Activated T-helper 1 cell treated with anti-CD3 and anti-CD28 coated beads, Interleukin-2, amount 50 U/mL, for 16 hours (primary cell): ENCODE measurements at places on chromosomes 1 and 21.

GRCh38 chr1:76625886-76626678, 241.2 kb upstream of the ST6GALNAC5 start:
- no peak for DNase-seq

DNA sequence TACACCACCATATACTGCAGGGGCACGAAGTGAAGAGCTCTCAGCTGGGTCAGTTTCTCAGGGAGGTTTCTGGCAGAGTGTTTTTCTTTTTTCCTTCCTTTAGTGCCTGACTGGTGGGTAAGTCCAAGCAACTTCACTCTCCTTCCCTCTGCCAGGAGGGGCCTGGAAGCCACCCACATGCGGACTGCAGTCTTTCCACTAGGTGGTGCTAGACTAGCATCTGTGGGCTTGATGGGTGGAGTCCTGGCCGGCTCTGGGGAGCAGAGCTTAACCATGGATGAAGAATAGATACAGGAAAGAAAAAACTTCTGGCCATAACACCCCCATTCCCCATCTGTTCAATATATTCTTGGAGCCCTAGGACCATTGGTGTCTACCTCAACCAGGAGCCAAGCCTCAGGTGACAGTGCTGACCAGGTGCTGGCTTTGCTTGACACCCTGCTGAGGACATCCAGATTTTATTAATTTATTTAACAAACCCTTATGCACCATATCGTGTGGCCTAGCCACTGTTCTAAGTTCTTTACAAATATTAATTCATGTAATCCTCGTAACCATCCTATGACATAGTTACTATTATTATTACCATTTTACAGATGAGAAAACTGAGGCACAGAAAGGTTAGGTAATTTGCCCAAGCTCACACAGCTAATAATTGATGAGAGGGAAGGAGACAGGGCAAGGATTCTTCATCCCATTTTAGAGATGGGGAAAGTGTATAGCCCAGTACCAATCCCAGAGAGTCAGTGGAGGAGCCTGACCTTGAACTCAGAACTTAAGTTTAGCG, 126.7 kb upstream of the CSF3R start:
- no peak for DNase-seq

DNA sequence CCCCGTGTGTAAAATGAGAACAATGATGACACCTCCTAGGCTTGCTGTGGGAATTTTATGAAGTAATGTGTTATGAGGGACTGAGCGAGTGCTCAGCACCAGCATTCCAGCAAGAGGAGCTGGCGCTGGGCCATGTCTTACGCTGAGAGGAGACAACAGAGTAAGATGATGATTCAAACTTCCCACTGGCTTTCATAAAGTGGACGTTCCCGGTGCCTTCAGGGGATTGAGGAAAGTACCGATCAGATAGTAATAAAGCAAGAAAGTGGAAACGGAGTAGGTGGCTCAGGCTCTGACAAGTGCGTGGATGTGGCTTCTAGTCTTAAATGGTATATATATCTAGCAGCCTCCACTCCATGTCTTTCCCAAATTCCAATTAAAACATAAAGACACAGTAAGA, 23.8 kb downstream of the EPHA10 start:
- DNase-seq, result no peak

DNA sequence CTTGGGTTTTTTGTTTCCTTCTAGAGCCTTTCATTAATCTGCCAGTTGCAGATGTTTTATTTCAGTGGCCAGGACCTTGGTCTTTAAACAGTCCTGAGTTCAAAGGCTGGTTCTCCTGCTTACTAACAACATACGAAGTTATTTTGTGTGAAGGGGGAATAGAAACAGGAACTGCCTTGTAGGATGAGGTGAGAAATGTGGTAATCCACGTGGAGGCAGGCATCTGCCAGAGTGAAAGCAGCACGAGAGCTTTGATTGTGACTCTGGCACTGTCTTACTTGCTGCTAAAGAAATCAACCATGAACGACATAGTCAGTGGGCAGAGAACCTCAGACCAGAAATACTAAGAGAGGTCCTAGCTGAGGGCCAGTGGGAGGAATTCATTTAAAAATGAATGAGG, 30.4 kb downstream of the TMEM63A start:
- DNase-seq, result no peak

DNA sequence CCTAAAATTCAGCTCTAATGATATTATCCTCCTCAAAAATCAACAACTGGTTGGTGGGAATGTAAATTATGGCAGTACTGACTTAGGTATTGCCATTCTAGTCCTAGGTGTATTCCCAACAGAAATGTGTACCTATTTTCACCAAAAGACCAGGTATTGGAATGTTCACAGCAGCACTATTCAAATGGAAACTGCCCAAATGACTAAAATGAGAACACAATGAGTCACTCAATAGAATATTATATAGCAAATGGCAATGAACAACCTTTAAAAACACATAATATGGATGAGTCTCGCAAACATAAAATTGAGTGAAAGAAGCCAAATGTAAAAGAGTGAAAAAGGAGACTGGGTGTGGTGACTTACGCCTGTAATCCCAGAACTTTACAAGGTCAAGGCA, 44.9 kb downstream of the GADD45A start:
- no peak for DNase-seq

GRCh38 chr1:172938681-172939080, 112.1 kb downstream of the TNFSF18 start:
- no peak for DNase-seq

- DNase-seq, result no peak
These were observed 72.0 kb downstream of the SYT6 start for GRCh38 chr1:114081437-114082303.

DNA sequence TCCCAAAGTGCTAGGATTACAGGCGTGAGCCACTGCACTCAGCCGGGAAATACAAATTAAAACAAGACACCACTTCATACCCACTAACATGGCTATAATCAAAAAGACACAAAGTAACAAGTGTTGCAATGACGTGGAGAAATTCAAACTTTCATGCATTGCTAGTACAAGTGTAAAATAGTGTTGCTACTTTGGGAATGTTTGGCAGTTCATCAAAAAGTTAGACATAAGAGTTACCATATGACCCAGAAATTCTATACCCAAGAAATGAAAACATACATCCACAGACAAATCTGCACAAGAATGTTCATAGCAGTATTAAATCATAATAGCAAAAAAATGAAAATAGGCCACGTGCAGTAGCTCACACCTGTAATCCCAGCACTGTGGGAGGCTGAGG, 16.4 kb downstream of the FOXJ3 start:
- no peak for DNase-seq

GRCh38 chr21:44582055-44582454, 1.7 kb upstream of the KRTAP10-5 start:
- no peak for DNase-seq

DNA sequence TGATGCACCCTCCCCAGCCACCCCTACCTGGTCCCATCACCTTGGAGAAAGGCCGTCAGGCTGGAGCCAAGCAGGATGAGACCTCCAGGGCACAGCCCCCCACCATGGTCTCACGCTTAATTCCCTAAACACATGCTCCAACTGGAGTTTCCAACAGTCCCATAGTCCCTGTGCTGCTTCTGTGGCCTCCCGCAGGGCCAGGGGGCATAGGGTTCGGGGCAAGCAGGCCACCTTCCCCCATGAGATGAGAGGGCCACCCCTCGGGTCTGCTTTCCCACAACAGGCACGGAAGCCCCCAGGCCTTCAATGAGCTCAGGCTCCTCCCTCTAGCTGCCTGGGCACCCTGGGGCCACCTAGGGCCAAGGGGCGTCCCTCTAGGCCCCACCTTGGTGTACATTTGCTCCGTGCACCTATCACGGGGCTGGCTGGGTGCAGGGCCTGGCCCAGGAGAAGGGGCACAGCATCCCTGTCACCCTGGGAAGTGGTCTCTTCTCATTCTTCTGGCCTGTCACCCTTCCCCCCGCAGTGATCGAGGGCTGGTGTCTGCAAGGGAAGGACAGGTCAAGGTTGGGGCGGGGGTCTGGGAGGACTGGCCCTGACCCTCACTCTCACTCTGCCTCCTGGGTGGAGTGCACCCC, 42.4 kb downstream of the TRIM11 start:
- no peak for DNase-seq

GRCh38 chr1:215617979-215618378, 50.9 kb downstream of the KCTD3 start:
- DNase-seq, result no peak

GRCh38 chr1:210332719-210333398, 4.2 kb downstream of the HHAT start:
- DNase-seq, result peak; percentile 14

GRCh38 chr1:153848805-153849204, 73.6 kb downstream of the SLC27A3 start:
- no peak for DNase-seq

DNA sequence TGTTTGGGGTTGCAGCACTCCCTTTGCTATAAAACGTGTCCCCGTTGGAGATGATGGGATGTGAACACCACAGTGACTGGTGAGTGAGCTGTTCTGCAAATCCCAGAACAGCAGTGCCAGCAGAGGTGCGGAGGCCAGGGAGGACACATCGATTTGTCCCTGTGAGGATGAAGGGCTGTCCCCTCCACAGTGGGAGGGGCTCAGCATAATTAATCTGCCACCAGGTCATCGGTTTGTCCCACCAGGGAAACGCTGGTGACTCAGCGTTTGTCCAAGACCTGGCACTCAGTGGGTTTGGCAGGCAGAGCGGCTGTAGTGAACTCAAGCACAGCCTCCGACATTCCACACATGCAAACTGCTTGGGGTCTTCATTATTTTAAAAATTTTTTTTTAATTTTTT, 22.8 kb upstream of the PDE9A start:
- no peak for DNase-seq

DNA sequence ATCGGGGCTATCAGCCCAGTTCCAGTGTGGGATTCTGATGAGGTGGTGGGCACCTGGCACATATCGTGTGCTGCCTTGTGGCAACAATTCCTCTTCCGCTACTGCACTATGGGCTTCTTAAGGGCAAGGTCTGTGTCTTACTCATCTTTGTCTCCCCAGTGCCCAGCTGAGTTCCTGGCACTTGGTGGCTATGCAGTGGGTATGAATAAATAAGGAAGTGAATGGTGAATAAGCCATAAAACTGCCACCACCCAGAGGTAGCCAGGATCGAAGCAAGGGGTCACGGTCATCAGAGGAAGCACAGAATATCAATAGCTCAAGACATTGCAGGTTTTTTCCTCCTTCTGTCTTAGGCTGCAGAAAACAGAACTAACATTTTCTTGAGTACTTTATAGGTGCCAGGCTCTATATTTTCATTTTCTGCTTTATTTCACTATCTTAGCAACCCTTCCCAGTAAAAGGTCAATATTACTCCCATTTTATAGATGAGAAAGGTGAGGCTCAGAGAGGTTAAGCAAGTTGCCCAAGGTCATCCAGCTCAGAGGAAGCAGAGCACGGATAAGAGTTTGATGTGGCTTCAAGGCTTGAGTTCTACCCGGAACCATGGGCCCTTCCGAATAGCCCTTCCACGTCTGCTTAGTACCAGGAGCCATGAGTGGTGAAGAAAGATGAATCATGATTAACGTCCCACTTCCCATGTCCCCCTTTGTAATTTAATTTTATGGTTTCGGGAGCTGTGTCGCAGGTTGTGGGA, 10.2 kb downstream of the C1orf94 start:
- no peak for DNase-seq

GRCh38 chr1:44783697-44784093, 4.3 kb downstream of the BEST4 start:
- DNase-seq, result no peak

DNA sequence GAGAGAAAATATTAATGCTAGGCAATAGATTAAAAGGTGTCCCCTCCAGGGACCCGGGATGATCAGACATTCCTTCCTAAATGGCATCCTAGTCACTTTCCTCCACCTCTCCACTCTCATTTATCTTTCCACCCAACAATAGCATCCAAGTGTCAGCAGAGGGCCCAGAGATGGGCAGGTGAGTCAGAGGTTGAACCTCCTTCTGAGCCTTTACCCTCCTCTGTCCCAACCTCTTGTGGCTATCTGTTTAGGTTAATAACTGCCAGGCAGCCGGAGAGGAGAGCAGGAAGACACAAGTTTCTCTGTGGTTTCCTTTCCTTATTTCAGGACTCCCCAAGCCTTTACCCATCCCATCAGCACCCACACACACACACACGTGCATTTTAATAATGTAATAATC, 4.1 kb downstream of the GJA5 start:
- DNase-seq, result no peak

GRCh38 chr1:63773496-63773814, 362 bp upstream of the ROR1 start:
- no peak for DNase-seq

GRCh38 chr1:246043556-246043955, 463.5 kb downstream of the SMYD3 start:
- no peak for DNase-seq
